KBM-7 (cell line): ENCODE measurements at places on chromosomes 4 and X.

GRCh38 chrX:6990552-6991193, 156.8 kb upstream of the STS start:
- no peak for DNase-seq

- no peak for DNase-seq
Measured at GRCh38 chr4:94588896-94589693, 137.4 kb downstream of the PDLIM5 start.

DNA sequence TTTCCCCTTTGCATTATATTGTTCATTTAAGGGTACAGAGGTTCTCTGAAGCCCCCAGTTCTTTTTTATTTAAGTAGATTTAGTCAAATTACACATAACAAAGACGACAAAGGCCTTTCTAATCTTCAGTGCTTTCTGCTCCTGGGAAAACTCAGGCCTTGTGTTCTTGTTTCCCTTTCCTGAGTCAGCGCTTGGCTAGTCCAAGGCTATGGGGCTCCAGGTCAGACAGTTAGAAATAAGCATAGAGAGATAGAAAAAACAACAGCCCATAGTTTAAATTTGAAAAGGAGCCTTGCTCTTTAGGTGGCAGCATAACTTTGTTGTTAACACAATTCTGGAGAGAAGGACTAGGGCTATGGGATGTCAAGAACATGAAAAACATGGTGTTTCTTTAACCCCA, 97.3 kb downstream of the PPP1R2C start:
- no peak for DNase-seq

DNA sequence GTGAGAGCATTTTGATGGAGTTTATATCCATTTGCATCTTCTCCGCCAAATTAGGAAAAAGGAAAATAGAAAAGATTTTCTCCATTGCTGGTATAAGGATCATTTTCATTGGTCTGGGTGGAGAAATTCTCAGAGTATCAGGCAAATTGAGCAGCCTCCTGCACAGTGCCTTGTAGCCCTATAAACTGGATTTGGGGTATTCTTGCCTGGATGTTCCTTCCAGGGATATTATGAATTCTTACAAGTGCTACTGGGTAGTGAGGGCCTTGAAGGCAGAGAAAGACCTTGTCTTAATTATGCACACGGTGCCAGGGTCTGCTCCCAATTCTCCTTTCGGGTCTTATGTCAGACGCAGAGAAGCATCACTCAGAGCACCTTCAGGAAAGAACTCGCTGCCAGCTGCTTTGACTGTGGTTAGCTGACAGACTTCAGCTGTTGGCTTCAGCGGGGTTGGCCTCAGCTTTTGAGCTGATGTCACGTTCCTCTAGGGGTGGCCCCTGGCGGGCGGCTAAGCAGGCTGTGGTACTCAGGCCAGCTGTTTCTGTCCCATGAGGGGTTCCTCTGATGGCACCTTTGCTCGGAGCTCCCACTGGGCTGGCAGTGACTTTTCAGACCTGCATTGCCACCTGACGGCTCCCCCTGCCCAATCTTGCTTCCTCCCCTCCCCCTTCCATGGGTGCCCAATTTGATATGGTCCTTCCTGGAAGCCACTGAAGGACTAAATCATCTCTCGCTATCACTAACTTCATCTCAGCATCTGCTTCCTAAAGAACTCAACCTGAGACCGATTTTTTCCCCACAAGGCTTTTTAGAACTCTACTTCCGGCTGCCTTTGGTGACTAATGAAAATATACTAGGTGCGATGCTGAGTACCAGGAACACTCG, 519.5 kb downstream of the BCOR start:
- DNase-seq: peak; percentile 2

GRCh38 chr4:67576538-67576937, 18.0 kb downstream of the STAP1 start:
- no peak for DNase-seq

DNA sequence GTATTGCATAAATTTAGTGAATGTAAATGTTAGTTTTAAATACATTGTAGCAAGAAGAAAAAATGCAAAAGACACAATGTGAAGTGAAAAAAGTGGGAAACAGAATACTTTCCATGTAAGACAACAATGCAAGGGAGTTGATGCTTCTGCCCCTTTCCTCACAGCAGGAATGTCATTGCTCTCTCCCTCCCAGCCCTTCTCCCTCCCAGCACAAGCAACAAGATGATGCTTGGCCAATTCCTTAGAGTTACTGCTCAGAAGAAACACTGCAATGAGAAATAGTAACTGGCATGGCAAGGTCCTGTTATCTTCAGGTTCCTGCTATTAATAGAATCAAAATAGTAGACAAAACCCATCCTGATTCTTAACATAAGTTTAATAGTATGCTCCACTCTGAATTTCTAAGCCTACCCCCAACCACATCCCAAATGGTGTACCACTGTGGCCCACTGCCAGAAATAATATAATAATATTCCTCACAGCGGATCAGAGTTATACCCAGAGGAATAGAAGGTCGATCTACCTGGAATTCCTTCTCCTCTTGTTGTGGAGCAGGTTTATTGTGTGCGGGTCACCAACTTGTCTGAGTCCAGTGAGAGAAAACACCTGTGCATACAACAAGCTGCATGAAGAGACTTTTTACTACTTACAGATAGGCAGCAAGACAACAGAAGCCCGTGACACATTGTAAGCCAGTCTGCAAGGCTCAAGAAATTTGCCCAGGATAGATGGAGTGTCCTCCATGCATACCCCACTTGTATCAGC, 69.8 kb upstream of the SLC7A11 start:
- DNase-seq: no peak

GRCh38 chr4:111031001-111031579, 408.2 kb upstream of the PITX2 start:
- no peak for DNase-seq

- DNase-seq: peak; percentile 63
Measured at GRCh38 chr4:146522869-146523205, 1.1 kb upstream of the SLC10A7 start.

GRCh38 chrX:39877905-39878304, 219.9 kb downstream of the BCOR start:
- no peak for DNase-seq

- DNase-seq: no peak
Measured at GRCh38 chr4:85672959-85673358, 198.0 kb downstream of the ARHGAP24 start.

- DNase-seq: no peak
Measured at GRCh38 chr4:17920681-17921080, 100.9 kb downstream of the LCORL start.

DNA sequence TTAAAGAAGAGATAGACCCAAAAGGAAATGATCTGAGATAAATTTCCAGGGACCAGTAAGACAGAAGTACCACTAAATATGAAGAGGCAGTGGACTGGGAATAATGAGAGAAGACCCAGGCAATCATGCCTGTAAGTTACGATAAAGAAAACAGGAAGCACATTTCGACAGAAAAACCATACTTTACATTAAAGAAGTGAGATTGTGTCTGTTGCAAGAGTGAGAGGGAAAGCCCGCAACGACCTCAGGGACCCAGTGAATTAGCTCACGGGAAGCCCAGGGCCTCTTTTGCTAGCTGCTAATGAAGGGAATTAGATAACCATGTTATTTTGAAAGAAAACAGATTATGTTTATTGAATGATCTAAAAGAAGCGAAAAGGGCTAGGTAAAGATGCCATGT, 28.9 kb upstream of the ACSL1 start:
- DNase-seq: peak; percentile 94

- peak; percentile 29 for DNase-seq
Measured at GRCh38 chrX:15242899-15243555, 26.9 kb downstream of the ASB9 start.

- DNase-seq: no peak
Measured at GRCh38 chr4:177041356-177041755, 248.6 kb upstream of the VEGFC start.

- no peak for DNase-seq
Measured at GRCh38 chr4:128440923-128441322, 153.3 kb upstream of the PGRMC2 start.

DNA sequence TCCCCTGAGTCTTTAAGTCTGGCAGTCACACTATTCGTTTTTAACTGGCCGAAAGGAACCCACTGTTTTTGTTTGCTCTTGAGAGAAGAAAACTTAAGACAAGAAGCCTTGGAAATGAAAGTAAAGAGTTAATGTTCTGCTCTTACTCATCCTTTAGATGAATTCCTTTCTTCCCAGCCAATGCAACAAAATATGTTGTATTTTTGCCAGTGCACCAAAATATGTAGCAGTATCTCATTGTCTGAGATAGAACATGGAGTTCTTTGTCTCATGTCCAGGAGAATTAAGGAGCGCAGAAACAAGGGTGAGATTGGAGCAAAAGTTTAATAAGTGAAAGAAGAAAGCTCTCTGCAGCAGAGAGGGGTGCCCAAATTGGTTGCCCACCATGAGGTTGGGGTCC, 12.2 kb downstream of the TENT5D start:
- DNase-seq: no peak

- no peak for DNase-seq
Measured at GRCh38 chr4:3128976-3129375, 54.5 kb downstream of the HTT start.

DNA sequence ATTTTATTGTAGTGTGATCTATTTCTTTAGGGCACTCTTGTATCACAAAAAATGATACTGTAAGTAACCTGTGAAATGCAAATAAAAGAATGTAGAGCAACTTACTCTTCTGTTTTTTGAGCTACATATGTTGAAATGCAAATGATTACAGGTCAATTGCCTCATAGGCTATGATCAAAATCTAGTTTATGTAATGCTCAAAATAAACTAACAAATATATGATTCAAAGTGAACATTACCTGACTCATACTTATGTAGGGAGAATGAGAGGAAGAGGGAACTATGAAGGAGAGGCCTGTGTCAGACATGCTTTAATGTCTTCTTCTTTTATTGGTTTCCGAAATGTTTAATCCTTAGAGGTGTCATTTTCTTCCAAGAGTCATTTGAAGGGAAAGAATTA, 5.0 kb upstream of the RPS6KA3 start:
- no peak for DNase-seq

GRCh38 chr4:89267846-89268245, 39.8 kb downstream of the GPRIN3 start:
- no peak for DNase-seq

DNA sequence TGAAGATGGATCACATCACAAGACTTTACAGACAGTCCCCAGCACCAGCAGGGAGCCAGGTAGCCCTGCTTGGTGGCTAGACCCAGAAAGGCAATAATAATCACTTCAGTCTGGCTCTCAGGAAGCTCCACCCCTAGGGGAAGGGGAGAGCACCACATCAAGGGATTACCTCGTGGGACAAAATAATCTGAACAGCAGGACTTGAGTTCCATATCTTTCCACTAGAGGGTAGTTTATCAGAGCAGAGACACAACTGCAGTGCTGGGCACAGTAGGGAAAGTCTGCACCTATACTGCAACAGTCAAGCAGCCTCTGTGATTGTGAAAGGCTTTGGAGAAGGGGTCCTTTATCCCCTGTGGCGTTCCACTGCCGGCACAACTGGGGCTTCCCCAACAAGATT, 547.0 kb upstream of the POU3F4 start:
- no peak for DNase-seq

- no peak for DNase-seq
Measured at GRCh38 chr4:6782846-6783110, 251 bp downstream of the KIAA0232 start.

- peak; percentile 56 for DNase-seq
Measured at GRCh38 chr4:41887821-41888686, 47.2 kb upstream of the TMEM33 start.

DNA sequence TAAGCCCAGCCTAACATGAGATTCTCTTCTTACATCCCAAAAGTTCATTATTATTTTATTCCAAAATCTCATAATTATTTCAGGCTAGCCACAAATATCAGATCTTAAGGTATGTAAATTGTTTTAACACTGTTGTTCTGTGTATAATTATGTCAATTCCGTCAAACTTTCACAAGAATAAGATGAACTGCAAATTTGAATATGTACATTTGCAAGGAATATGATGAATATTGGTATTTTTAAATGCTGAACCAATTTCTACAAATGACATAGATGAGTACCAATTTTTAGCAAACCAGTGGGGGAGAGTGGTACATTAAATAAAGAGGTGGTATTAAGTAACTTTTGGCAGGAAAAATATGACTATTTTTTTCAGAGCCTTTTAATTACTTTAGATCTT, 282.3 kb upstream of the MAD2L1 start:
- no peak for DNase-seq

GRCh38 chr4:71303287-71303686, 35.5 kb upstream of the SLC4A4 start:
- no peak for DNase-seq

DNA sequence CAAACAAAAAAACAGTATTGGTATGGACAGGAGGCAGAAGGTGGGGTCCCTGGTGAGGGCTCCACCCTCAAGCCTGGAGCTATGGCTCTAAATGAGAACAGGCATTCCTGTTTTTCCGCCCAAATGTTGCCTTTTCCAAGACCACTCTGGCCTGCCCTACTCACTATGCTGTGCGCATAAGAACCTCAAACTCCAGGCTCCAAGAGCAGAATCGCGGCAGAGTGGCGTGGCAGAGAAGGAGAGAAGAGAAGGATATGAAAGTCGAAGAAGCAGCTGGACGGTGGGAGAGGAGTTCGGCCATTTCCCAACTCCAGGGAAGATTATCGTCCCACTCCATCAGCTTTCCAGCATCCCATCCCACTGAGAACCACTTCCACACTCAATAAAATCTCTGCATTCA, 207.8 kb downstream of the FAT4 start:
- no peak for DNase-seq

DNA sequence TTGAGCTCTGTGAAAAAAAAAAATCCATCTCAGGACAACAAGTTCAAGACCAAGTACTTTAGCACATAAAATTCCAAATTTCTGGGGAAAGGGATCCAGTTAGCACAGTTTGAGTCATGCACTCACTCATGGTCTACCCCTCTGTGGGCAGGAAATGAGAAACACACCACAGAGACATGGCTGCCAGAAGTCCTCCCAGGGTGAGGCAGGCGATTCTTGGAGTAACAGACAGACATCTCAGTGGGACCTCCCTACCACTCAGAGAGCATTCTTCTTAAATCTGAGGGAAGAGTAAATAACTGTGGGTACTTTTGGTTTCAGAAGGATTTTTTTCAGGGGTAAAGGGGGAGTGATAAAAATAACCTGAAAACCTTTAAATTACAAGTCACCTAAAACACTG, 14.1 kb downstream of the CXCL1 start:
- no peak for DNase-seq

DNA sequence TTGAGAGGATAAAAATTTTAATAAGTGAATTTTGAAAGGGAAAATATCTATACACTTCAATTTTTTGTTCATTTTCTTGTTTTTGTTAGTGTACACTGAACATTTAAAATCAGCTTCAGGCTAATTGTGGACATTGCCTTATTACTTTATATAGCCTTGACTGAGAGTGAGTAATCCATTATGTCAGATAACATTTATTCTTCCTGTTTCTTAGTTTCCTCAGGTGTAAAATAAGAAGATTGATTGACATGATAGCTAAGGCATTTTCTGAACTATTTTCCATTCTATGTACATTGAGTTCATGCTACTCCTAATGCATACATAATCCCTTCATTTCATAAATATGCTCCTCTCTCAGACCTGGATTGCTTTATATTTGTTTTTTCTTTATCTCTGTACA, 607.3 kb upstream of the AADAT start:
- DNase-seq: no peak

- no peak for DNase-seq
Measured at GRCh38 chr4:77097611-77098010, 21.8 kb upstream of the CCNI start.

- DNase-seq: no peak
Measured at GRCh38 chrX:36961590-36961989, 46.6 kb upstream of the FAM47C start.
